ENCODE measurements at places on chromosomes 1 and 21.

GRCh38 chr1:97787231-97787630 lies 133.6 kb downstream of the DPYD start:
- DNase-seq = no peak

DNA sequence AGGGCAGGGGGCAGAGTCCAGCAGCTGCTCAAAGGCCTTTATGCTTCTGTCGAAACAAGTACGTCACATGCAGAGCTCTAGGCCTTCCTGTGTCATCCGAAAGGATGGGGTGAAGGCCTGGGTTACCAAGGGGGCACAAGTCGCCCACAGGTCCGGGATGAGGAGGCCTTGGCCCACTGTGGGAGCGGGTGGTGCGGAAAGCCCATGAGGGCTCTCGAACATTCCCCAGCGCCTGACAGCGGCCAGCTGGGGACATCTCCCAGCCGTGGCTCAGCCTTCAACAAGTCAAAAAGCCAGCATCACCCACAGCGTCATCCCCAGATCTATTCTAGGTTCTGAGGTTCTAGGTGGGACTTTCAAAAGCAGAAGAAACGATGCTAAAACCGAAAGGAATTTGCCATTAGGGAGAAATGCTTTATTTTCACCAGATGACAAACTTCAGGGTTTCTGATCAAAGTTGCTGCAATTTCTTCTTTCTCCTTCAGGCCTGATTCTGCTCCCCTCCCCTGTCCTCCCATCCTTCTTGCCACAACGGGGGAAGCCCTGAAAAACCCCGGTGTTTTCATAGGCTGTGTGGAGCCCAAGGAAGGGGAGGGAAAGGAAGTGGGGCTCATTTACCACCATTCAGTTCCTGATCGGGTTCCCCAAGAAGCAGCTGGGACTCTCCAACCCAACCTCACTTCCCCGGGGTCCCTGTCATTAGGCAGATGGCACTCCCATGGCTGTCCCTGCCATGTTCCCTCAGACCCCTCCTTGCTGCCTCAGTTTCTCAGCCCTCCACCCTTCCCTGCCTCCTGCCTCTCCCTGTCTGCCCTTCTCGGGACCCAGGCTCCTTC lies 17.6 kb downstream of the GPR137B start:
- DNase-seq = no peak

DNA sequence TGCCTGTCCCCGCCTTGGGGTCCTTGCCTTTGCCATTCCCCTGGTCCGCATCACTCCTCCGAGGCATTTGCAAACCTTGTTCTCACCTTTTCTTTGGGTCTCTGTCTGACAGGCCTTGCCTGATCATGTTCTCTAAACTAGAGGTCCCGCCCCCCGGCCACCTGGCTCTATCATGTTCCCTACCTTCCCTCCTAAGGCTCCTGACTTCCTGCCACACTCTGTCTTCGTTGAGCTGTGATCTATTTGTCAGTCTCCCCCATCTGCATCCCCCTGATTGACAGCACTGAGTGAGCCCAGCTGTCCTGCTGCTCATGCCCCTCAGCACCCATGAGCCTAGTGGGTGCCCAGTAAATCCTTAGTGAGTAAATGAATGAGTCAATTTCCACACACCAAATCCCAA lies 22.8 kb downstream of the ERG start:
- DNase-seq = no peak

DNA sequence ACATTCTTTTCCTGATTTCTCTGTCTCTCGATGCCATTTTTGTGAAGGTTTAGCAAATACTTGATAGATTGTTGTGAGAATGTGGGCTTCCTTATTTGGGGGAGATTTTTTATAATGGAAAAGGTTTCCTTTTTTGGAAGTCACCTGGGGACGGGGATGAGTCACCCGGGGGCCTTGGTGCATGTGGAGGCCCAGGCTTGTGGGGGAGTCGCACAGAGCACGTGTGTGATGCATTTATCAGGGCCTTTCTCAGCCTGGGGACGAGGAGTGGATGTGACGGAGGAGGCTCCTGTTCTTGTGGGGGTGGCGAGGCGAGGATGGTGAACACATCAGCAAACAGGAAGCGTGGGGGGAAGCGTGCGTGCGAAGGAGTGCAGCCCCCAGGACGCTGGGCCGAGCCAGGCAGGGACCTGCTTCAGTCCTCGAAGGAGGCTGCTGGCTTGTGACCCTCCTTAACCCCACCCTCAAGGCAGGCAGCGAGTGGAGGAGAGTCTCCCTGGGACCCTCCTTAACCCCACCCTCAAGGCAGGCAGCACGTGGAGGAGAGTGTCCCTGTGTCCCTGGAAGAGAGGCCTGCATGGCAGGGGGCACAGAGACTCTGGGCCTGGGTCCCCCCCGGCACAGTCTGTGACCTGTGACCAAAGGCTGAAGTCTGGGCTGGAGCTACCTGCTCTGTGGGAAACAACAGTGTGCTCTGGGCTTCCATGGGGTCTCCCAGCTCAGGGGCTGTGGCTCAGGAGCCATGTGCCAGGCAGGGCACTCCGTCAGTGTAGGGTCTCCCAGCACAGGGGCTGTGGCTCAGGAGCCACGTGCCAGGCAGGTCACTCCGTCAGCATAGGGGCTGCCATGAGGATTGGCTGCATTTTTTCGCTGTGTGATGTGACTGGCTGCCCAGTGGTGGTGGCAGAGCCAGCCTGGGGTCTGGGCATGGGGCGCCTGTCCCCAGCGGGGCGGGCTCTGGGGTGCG lies 57.2 kb downstream of the AGPAT3 start:
- DNase-seq = no peak

DNA sequence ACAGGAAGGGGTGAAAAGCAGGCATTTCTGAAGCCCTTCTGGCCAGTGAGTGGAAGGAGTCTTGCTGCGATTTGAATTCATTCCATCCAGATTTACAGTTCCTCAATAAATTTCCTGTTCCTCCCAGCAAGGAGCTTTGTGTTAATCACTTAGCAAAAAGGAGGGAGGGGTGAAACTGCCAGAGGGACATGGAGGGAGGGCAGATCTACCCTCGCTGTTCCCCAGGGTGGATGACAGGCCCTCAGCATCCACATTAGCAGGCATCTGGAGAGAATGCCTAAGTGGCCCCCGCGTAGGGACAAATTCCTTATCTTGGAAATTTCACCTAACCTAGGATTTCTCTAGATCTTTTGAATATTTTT lies 1.2 kb downstream of the ETV3 start:
- no peak for DNase-seq

DNA sequence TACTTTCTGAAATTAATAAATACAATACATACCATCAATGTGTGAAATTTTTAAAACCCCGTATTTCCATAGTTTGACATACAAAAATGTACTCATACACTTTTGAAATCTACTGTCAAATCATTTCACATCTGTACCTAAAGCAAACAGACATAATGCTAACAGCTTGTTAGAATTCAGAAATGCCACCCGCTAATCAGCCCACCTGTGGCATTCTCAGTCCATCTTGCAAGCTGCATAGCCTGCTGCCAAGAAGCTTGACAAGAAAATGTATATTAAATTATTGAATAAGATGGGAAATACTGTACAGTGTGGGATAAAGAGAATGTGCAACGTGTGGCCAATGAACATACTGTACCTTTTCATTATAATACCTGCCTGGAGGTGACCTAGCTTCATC lies 55.1 kb downstream of the ZBTB18 start:
- no peak for DNase-seq

GRCh38 chr1:110890474-110891196 lies 17.7 kb downstream of the CD53 start:
- DNase-seq = no peak

GRCh38 chr1:56268519-56269140 lies 310.7 kb downstream of the PLPP3 start:
- no peak for DNase-seq

DNA sequence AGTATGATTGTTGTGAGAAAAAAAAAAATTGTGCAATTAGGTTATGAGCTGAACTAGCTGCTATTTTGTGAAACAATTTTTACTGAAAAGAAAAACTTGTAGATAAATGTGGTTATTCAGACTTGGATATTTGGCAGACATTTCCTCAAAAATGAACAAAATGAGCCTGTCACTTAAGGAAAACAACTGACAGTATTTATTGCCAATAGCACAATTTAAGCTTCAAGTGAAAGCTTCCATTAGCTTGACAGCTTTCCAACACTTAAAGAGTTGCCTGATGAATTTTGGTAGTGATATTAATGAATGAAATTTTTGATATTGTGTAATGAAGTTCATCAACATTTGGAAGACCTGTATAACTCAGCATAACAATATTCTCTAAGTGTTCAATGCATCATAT lies 116.1 kb upstream of the RGS1 start:
- no peak for DNase-seq

DNA sequence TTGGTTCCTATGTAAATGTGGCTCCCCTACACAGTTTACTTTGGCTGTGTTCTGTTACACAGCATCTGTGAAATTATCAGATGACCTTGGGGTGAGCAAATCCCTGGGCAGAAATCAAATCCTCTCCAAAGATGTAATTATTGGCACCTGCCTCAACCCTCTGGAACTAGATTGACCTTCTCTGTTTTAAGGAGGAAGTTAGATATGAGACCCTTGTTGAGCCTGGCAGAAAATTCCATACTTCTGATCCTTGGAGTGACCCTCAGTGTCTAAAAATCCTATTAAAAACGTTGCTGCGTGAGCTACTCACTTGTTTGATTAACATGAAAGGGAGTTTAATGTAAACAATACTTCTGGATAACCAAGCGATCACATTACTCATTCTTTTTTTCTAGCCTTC lies 122.0 kb downstream of the CLIC6 start:
- no peak for DNase-seq

- no peak for DNase-seq
Observed at GRCh38 chr1:230315099-230315498, 111.0 kb downstream of the PGBD5 start.

DNA sequence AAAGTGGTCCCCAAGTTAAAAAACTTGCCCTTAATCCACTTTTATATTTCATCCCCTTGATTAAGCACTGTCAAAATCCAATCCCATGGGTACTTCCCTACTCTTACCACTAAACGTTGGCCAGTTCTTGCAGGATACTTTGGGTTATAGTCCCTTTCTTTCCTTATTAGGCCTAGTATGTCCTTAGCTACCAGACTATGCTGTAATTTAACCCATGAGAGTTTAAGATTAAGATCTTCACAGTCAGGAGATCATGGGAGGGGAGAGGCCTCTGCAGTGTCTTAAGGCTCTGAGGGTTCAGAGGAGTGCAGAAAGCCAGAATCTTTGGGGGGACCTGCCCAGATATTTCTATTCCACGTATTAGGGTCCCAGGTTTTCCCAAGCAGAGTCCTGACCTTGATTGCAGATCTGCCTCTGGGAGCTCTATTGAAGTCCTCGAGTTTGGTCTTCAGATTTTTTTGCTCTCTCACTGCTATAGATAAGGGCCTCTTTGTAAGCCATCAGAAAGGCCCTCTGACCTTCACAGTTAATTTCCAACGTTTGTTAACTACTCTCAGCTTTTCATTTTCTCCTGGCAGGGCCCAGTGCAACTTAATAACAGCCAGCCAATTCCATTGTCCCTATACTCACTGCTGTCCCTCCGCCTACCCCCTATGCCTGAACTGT lies 9.0 kb upstream of the CGN start:
- no peak for DNase-seq

DNA sequence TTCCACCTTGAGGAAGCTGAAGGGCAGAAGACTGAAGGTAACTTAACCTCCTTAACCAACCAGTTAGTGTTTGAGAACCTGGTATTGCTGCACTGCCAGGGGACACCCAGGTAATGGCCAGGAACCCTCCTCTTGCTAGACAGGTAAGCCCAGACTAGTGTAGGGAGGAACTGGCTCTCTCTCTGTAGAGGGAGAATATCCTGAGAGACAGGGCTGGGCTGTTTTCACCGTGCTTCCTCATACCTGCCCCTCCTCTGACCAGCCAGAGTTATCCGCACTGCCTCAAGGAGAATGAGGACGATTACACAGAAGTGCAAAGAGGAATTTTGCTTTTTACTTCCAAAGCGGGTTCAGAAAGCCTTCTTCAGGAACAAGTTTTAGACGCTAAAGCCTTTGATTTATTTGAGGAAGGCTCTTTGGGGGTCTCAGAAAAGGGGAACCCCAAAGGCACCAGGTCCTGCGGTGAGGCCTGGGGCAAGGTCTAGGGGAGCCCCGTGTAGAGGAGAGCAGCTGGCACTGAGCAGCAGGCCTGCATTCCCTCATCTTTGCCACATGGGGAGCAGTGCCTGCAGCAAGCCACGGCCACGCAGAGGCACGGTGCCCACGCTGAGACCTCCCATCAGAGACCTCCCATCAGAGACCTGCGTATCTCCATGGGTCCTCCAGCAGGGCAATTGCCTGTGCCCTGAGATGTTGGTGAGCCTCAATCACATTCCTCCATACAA lies 13.5 kb downstream of the GNG4 start:
- DNase-seq = no peak

DNA sequence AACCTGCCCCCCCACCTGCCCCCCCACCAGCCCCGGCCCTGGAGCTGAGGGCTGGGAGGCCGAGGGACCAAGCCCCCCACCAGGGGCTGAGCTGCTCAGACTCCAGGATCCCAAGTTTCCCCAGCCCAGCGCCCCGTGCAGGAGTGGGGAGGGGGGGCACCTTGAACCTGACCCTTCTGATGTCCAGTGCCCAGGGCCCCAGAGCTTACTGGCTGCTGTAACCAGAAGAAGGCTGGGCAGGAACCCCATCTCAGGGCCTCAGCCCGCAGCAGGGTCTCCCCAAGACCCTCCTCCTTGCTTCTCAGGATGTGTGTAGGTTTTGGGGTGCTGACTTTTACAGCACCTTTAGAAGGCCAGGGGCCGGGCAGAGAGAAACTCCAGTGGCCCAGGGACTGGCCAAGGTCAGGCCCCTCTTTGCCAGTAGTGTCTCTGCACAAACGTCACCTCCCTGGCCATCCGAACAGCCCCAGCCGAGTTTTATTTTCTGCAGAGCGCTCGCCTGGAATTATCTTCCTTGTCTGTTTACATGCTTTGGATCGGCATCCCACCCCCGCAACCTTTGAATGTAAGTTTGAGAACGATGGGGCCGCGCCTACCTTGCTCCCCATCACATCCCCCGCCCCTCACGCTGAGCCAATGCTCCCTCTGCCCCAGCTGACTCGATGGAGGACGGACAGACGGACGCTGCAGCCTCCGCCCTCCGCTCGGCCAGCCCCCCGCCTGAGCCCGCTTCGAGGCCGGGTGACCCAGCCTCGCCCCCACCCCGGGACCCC lies 70.1 kb upstream of the CASZ1 start:
- no peak for DNase-seq

- no peak for DNase-seq
Observed at GRCh38 chr1:167122568-167122967, 28.7 kb downstream of the STYXL2 start.

DNA sequence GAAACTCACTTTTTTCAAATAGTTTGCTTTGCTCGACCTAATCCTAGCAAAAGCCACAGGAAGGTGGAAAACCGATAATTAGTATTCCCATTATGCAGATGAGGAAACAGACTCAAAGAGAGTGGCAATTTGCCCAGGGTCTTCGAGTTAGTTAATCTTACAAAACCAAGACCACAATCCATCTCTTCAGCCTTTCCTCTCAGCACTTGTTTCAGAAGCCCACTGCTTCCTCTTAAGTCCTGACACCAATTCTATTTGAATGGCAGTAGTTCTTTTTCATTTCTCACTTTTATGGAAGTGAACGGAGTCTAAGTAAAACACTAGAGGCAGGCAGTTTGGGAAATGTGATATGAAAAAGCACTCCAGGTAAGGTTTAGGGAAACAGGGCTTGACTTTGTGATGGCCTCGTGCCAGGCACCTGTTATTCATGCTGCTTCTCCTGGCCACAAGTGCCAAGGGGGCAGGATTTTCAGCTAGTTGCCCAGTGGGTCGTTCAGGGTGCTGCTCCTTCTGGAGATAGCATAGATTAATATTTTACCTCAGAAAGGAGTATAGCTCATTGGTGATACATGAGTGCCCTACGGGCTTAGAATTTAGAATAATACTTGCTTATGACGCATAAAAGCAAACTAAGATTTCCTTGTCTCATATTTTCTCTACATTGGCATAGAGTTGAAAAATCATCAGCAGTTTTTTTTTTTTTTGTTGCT lies 76.6 kb upstream of the NRIP1 start:
- no peak for DNase-seq

- no peak for DNase-seq
Observed at GRCh38 chr1:235586413-235586812, 63.2 kb downstream of the GNG4 start.
